ENCODE measurements at places on chromosomes 1 and 21.

- no peak for DNase-seq
These were observed 40.8 kb downstream of the HTR6 start for GRCh38 chr1:19705464-19705863.

- DNase-seq, result no peak
These were observed 21.4 kb downstream of the RPS6KA1 start for GRCh38 chr1:26550946-26551345.

DNA sequence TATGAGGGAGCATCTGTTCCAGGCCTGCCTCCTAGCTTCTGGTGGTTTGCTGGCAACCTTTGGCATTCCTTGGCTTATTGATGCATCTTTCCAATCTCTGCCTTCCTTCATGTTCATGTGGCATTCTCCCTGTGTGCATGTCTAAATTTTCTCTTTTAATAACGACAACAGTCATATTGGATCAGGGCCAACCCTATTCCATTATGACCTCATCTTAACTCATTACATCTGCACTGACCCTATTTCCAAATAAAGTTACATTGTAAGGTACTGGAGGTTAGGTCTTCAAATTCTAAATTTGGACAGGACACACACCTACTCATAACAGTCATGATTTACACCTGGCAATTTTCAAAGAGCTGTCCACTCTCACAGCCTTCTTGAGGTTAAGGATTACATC is 117.2 kb upstream of the FGGY start:
- no peak for DNase-seq

- DNase-seq, result no peak
These were observed 73.1 kb downstream of the GREM2 start for GRCh38 chr1:240538776-240539430.

GRCh38 chr1:175174309-175175102 is 18.1 kb downstream of the KIAA0040 start:
- DNase-seq, result no peak

DNA sequence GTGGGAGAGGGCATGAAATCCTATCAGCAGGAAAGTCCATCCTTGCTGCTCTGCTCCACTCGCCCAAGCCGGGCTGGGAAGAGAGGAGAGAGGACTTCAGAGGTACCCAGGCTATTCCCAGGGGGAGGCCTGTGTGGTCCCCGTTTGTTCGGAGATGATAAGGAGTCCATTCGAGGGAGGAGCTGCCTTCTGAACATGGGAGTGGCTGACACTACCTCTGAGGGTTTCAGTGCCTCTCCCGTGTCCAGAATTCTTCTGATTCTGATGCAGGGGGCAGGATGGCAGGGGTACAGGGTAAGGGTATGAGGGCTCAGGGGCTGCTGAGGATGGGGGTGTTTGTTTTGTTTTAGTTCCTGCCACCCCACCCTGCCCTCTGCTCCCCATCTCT is 40.4 kb downstream of the BACE2 start:
- DNase-seq, result no peak

GRCh38 chr1:74406759-74407158 is 105.7 kb downstream of the LRRC53 start:
- no peak for DNase-seq

DNA sequence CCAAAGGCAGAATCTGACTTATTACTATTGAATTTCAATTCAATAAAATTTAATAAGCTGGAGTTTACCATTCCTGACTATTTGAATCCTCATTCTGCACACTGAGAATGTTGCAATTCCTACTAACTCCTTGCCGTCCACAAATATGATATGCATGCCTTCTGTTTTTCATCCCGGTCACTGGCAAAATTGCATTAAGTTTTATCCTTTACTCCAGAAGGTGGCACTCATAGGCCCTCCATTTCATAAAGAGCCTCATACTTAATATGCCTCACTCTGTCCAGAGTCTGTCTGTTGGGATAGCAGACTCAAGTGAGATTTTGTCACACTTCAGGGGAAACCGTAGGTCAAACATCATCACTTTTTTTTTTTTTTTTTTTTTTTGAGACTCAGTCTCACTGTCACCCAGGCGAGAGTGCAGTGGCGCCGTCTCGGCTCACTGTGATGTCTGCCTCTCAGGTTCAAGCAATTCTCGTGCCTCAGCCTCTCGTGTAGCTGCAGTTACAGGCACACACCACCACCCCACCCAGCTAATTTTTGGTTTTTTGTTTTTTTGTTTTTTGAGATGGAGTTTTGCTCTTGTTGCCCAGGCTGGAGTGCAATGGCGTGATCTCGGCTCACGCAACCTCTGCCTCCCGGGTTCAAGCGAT is 27.3 kb downstream of the F11R start:
- peak; percentile 80 for DNase-seq

DNA sequence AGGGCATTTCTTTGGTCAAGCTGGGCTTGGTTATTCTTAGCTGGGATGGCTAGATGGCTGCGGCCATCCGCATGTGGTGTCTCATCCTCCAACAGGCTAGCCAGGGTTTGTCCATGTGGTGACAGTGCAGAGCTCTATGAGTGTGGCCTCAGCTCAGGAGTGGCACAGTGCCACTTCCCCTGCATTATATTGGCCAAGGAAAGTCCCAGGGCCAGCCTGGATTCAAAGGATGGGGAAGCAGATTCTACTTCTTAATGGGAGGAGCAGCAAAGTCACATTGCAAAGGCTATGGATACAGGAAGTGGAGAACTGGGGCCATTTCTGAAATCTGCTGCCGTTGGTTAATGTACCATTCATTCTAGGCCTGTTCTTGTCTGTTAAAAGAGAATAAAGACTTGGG is 34.4 kb downstream of the STUM start:
- DNase-seq, result no peak

GRCh38 chr1:30904191-30904961 is 4.2 kb downstream of the SDC3 start:
- no peak for DNase-seq

- no peak for DNase-seq
These were observed 22.4 kb downstream of the LAMB3 start for GRCh38 chr1:209629621-209630382.
